ENCODE measurements at places on chromosomes 3 and 15. TPM values are rescaled to one million over a fixed set of nuclear protein-coding genes. Genes with fewer than 3 reads are reported as not detected.

RLBP1 gene
- total RNA-seq: not detected

CTXN2 gene
- not detected for total RNA-seq

CCR1 gene
- 3.8 TPM for total RNA-seq

STRIT1 gene
- total RNA-seq: 0.84 TPM

SMCO1 gene
- 78.6 TPM for total RNA-seq

GOLGA8G gene
- total RNA-seq: not detected

BBX gene
- 37.7 TPM for total RNA-seq

ITPKA gene
- total RNA-seq: 2.7 TPM

KBTBD13 gene
- total RNA-seq: 8.4 TPM

CFAP44 gene
- total RNA-seq: 2.2 TPM

POMGNT2 gene
- total RNA-seq: 23.0 TPM

PIERCE2 gene
- total RNA-seq: 6.2 TPM

IGDCC3 gene
- total RNA-seq: 0.43 TPM

RTP1 gene
- total RNA-seq: not detected

PPP2R3A gene
- total RNA-seq: 107 TPM

ECE2 gene
- total RNA-seq: not detected

SERPINI1 gene
- 4.6 TPM for total RNA-seq

CLDND1 gene
- 67.1 TPM for total RNA-seq

UCN2 gene
- not detected for total RNA-seq

CAMKV gene
- not detected for total RNA-seq

UROC1 gene
- not detected for total RNA-seq

TICRR gene
- 0.16 TPM for total RNA-seq

SI gene
- not detected for total RNA-seq

DGKG gene
- 31.1 TPM for total RNA-seq

SEMA7A gene
- total RNA-seq: 1.6 TPM

CATSPER2 gene
- total RNA-seq: 0.54 TPM

KIF7 gene
- 2.2 TPM for total RNA-seq

GRM7 gene
- not detected for total RNA-seq

PYGO1 gene
- total RNA-seq: 6.7 TPM

MOBP gene
- total RNA-seq: not detected

IMPG2 gene
- total RNA-seq: 0.14 TPM

GYG1 gene
- 202 TPM for total RNA-seq

SEMA5B gene
- total RNA-seq: 5.2 TPM

TGM5 gene
- total RNA-seq: not detected

CHRM5 gene
- total RNA-seq: not detected

CFAP91 gene
- 0.70 TPM for total RNA-seq

OIP5 gene
- total RNA-seq: 0.51 TPM

TMC3 gene
- not detected for total RNA-seq

GJD2 gene
- not detected for total RNA-seq

ZBBX gene
- not detected for total RNA-seq

FNDC3B gene
- 57.8 TPM for total RNA-seq

ESYT3 gene
- 1.4 TPM for total RNA-seq

SLC51B gene
- not detected for total RNA-seq

P2RY14 gene
- 3.9 TPM for total RNA-seq

SHQ1 gene
- 13.8 TPM for total RNA-seq

GOLGA8M gene
- total RNA-seq: 2.6 TPM

C2CD4B gene
- 2.5 TPM for total RNA-seq

NUTM1 gene
- total RNA-seq: not detected

SLC49A4 gene
- 16.1 TPM for total RNA-seq

TNFAIP8L3 gene
- 8.5 TPM for total RNA-seq

SLC2A2 gene
- total RNA-seq: not detected

Measured in Right ventricle myocardium inferior (tissue), 1 donor.